Pulmonary artery endothelial cell (primary cell): ENCODE measurements at places on chromosomes 11 and 22. TPM values are rescaled to one million over a fixed set of nuclear protein-coding genes. Genes with fewer than 3 reads are reported as not detected.

Gene MIAT
- total RNA-seq = 0.26 and 0.32 TPM in 2 replicates

Gene OSBP2
- 5.9 and 7.3 TPM in 2 replicates for total RNA-seq

Gene CTSW
- 0.07 TPM in 1 of 2 replicates, not detected in the other for total RNA-seq

Gene GSTT2
- 0.35 and 1.5 TPM in 2 replicates for total RNA-seq

Gene KLHL22
- 19.1 and 21.4 TPM in 2 replicates for total RNA-seq

Gene KRTAP5-1
- total RNA-seq = not detected in 2 replicates

Gene FAM111B
- total RNA-seq = 18.0 and 30.9 TPM in 2 replicates

Gene CD3G
- not detected in 2 replicates for total RNA-seq

Gene YAP1
- 25.6 and 32.0 TPM in 2 replicates for total RNA-seq
